ENCODE measurements at places on chromosomes 1 and 21.

DNA sequence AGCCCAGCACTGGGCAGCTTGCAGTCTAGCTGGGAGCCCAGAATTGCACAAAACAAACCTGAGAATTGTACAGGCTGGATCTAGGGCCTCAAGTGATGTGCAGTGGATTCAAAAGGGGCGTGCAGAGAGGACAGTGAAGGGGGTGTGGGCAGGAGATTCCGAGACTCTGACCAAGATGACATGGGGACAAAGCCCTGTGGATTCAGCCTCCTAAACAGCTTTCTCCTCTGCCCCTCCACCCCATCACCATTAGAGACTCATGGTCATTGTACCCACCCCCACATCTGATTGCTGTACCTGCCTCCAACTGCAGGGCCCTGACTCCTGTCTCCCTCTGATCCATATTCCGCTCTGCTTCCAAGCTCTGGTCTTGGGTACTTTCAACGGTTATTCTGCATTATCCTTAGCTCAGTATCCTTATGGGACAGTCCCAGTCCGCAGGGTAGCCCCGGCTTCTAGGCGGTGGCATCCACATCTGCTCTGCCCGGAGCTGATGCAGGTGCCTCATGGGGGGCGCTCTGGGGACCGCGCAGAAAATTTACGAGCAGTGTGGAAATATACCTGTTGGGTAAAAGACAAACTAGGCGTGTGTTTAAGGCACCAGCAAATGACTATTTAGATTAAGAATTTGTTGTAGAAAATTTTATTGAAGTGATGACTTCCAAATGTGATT, 1.7 kb upstream of the BMP8A start:
- DNase-seq, result no peak

- DNase-seq, result peak; percentile 77
These were observed 59.3 kb downstream of the H3-3A start for GRCh38 chr1:226121587-226122400.

- DNase-seq, result no peak
These were observed 330.5 kb upstream of the ADGRL2 start for GRCh38 chr1:81470275-81470674.

GRCh38 chr1:56339786-56340465, 239.4 kb downstream of the PLPP3 start:
- DNase-seq, result no peak

DNA sequence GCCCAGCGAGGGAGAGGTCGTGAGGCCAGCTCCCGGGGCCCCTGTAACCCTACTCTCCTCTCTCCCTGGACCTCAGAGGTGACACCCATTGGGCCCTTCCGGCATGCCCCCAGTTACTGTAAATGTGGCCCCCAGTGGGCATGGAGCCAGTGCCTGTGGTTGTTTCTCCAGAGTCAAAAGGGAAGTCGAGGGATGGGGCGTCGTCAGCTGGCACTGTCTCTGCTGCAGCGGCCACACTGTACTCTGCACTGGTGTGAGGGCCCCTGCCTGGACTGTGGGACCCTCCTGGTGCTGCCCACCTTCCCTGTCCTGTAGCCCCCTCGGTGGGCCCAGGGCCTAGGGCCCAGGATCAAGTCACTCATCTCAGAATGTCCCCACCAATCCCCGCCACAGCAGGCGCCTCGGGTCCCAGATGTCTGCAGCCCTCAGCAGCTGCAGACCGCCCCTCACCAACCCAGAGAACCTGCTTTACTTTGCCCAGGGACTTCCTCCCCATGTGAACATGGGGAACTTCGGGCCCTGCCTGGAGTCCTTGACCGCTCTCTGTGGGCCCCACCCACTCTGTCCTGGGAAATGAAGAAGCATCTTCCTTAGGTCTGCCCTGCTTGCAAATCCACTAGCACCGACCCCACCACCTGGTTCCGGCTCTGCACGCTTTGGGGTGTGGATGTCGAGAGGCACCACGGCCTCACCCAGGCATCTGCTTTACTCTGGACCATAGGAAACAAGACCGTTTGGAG, 23.7 kb upstream of the TNFRSF1B start:
- peak; percentile 80 for DNase-seq

DNA sequence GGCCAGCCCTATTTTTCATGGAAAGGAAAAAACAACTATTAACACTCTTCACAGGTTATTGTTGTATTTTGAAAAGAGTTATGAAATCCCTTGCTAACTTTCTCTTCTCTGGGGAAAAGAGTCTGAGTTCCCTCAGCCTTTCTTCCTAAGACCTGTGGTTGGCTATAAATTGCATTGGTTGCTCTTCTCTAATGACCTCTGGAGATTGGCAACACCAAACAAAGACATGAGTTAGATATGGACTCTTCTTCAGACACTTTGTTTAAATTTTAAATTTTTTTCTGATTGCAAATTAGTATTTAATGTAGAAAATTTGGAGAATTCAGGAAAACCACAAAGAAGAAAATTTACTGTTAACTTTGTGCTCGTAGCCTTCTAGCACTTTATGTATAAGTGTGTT, 275.7 kb downstream of the PBX1 start:
- DNase-seq, result no peak

- no peak for DNase-seq
These were observed 7.7 kb downstream of the PRAMEF1 start for GRCh38 chr1:12798911-12799310.

GRCh38 chr1:228782662-228783417, 47.6 kb downstream of the RHOU start:
- DNase-seq, result no peak

- no peak for DNase-seq
These were observed 39.1 kb downstream of the IFI44 start for GRCh38 chr1:78688697-78689096.

DNA sequence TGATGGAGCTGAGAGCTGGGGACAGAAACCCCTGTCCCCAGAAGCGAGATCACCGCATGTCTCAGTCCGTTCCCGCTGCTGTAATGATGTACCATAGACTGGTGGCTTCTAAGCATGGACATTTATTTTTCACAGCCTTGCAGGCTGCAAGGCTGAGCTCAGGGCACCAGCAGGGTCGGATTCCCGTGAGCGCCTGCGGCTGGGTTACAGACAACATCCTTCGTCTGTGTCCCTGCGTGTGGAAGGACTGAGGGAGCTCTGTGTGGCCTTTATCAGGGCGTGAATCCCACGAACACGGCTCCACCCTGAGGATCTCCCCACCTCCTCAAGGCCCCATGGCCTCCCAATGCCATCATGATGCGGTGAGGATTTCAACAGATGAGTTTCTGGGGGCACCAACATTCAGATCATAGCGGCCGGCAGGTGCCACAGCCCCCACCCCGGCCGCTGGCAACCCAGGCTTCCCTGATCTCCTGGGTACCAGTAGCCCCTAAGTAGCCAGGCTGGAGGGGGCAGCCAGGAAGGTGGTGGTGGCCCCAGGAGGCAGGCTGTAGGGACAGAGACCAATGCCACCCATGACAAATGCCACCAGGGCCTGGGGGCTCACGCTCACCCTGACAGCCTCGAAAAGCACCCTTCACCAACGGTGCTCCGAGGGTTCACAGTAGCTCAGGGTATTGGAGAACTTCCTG, 104.4 kb downstream of the CRYAA start:
- peak; percentile 27 for DNase-seq

GRCh38 chr1:20028125-20028524, 41.9 kb upstream of the PLA2G5 start:
- DNase-seq, result no peak

- no peak for DNase-seq
These were observed 127.2 kb downstream of the ZNF281 start for GRCh38 chr1:200282497-200283122.

DNA sequence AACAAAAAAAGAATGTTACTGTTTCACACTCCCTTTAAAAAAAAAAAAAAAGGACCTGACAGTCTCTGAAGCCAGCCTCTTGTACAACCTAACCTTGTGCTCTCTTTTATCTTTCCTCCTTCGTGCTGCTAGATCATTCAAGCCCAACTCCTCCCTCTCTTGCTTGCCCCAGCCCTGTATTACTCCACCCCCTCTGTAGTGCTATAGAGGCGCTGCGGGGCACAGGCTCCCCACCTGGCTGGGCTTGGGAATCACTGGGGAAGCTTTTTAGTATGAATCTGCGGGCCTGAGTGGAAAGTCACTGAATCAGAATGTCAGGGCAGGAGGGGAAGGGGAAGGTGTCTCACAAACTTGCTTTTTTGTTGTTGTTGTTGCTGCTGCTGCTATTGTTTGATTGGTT, 383.7 kb upstream of the CAMK1G start:
- DNase-seq, result no peak

DNA sequence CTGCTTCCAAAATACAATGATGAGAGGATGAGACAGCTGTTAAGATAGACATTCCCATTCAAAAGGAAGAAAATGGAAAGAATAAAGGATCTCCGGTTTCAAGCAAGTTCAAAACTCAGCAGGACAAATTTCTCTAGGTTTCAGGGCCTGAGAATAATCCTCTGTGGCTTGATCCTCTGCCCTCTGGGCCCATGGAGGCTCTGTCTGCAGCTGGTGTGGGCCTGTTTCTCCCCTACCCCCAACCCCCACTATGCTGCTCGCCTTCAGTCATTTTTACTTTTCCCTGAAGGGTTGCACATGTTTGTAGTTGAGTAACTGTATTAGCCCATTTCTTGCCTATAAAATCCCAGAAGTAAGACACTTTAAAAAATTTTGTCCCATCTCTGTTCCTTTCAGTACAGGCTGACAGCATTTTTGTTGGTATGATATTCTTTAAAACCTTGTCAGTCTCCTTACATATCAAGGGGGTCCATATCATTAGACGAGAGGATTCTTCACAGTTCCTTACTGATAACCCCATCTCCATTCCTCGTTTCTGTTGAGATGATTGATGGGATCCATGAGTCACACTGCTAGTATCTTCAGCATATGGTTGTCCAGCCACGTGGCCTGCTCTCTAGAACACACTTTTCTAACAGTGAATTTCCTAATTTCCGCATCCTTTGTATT, 10.5 kb downstream of the ZMYM4 start:
- DNase-seq, result no peak

- DNase-seq, result no peak
These were observed 638.2 kb downstream of the MRPL39 start for GRCh38 chr21:24969068-24969467.

- DNase-seq, result no peak
These were observed 5.0 kb downstream of the GUCA2B start for GRCh38 chr1:42158189-42158588.

- no peak for DNase-seq
These were observed 16.3 kb downstream of the CNIH3 start for GRCh38 chr1:224632381-224632871.

DNA sequence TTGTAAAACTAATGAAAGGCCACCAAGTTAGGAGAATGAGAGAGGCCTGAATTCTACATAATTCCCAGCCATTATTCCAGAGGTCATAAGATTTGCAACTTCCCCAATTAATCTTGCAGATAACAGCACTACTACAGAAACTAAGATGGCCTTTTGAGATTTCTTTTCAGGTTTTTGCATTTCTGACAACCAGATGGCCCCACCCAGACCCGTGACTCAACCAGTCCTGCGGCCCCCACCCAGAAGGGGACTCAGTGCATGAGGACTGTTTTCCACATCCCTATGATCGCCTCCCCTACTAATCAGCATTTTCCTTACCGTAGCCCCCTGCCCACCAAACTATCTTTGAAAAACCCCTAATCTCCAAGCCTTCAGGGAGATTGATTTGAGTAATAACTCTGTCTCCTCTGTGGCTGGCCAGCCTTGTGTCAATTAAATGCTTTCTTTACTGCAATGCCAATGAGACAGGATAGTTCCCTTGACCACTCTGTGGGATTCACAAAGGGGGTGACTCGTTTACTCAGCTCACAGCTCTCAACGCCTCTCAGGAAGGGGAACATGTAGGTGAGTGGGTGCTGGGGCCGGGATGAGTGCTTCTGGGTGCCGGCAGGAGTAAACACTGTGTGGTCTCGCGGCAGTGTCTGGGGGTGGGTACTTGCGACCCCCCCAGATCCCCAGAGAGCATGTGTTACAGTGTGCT, 10.5 kb upstream of the CNIH3 start:
- DNase-seq, result no peak

DNA sequence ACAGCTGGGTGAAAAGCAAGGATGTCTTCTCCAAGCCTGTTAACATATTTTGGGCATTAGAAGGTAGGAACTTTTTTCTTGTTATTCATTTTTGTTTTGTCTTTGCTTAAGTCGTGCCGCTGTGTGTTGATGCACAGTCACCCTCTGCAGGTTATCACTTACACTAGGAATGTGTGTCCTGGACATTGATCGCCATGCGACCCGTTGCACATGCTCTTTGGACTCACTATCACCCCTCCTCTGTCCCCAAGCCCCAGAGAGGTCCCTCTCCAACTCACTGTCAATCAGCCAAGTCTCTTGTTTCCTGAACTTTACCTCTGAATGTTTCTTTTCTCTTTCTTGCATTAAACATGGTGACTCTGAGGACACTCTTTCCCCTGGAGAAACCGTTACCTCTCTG, 40.0 kb upstream of the CD101 start:
- DNase-seq, result no peak

DNA sequence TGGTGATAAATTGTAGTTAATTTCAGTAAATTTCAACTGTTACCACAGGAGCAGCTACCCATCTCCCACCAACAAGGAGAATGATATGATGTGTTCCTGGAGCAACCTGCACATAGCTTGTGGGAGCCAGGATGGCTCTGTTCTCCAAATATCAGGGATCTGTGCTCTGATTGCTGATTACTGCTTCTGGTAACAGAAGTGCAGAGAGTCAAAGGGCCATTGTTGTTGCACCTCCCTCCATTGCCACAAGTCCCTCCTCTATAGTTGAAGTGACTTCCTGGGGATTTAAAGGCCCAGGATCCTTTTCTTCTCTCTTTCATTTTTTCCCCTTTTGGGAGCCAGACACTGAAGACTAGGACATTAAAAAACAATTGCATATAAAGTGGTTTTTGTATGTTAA, 51.6 kb upstream of the HPDL start:
- no peak for DNase-seq

GRCh38 chr1:112344754-112345423, 51.1 kb upstream of the CTTNBP2NL start:
- no peak for DNase-seq

DNA sequence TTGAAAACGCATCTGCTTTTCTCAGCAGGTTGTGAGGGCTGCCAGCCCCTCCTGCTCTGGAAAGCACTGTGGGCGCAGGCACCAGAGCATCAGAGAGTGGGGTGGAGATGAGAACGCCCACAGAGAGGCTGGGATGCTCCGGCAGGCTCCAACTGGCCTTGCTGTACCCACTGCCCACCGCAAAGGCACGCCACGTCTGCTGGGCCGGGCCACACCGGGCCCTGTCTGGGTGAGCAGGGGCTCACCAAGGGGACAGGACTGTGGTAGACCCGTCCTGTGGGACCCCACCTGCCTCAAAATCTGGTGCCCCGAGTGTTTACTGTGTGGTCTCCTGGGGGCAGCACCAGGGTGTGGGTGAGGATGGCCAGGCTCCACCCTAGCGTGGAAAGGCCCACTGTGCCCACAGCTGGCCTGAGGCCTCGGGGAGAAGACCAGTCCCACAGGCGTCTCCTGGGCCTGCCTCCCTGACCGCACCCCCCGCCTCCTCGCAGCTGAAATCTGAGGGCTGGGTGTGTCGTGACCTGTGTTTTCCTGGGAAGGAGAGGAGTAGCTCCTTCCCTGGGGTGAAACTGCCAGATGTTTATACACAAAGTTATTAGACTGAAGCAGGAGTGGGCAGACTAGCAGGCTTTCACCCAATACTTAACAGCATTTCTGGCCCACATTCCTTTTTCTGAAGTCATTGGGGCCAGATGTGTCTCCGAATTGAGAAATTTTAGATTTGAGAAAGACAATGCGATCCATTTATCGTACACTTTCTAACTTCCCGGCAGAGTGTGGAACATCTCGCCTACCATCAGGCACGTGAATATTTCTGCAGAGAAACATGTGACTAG, 53.8 kb downstream of the STUM start:
- no peak for DNase-seq

All from lower lobe of right lung (tissue), 2 donors.